ENCODE measurements at places on chromosomes 16 and 17. TPM values are rescaled to one million over a fixed set of nuclear protein-coding genes. Genes with fewer than 3 reads are reported as not detected.

DNA sequence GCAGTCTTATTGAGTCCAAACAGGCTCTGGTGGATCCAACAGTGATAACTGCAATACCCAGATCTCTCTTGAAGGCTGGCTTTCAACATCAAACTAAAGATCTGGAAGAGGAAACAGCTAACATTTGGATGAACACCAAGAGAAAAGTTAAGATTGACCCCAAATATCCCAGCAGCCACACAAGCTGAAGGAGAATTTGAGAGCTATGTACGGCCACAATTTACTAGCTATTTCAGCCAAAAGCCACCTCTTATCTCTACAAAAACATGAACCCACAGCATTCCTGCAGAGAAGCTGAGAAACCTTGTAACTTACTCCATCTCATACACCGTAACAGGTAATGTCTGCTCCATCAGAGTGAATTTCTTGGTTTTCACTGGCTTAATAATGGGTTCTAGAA is 14.3 kb downstream of the EFTUD2 start:
- peaks cover 15% of the 10 kb centered on the region for H3K36me3 ChIP-seq
- no peak overlapping the region for H3K4me3 ChIP-seq
- no peaks in the 10 kb centered on the region for H3K27me3 ChIP-seq
- no peak for DNase-seq
- H3K27ac ChIP-seq = no peak overlapping the region
- no peaks in the 10 kb centered on the region for H3K4me1 ChIP-seq

- no peak overlapping the region for H3K4me3 ChIP-seq
- no peaks in the 10 kb centered on the region for H3K36me3 ChIP-seq
- H3K27me3 ChIP-seq = peaks cover 26% of the 10 kb centered on the region
Observed at GRCh38 chr17:49557312-49558024, 18.2 kb upstream of the NXPH3 start.

Gene STUB1
- 76.8 TPM for total RNA-seq

Gene CASKIN2
- 50.6 TPM for total RNA-seq

Gene KRTAP2-2
- not detected for total RNA-seq

GRCh38 chr17:37211136-37211535 is 164.6 kb upstream of the C17orf78 start:
- H3K36me3 ChIP-seq = peaks cover 2% of the 10 kb centered on the region
- no peak for DNase-seq
- H3K27ac ChIP-seq = no peak overlapping the region
- no peak overlapping the region for H3K4me3 ChIP-seq
- no peaks in the 10 kb centered on the region for H3K4me1 ChIP-seq

DNA sequence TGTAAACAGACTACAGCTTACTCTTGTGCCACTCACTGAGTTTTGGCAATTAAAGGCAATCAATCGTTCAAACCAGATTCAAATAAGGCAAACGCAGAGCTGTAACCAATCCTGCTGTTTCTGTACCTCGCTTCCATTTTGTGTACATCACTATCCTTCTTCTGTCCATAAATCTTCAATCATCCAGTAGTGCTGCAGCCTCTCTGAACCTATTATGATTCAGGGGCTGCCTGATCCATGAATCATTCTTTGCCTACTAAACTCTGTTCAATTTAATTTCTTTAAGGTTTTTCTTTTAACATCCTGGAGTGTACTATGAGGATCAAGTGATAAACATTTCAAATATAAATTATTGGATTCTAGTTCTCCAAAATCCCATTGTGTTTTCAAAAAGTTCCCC is 93.9 kb downstream of the CEP112 start:
- H3K36me3 ChIP-seq = peaks cover 18% of the 10 kb centered on the region
- no peaks in the 10 kb centered on the region for H3K27me3 ChIP-seq
- DNase-seq = no peak
- H3K4me1 ChIP-seq = no peaks in the 10 kb centered on the region
- H3K4me3 ChIP-seq = no peak overlapping the region

- no peak overlapping the region for H3K27ac ChIP-seq
- H3K4me1 ChIP-seq = peaks cover 8% of the 10 kb centered on the region
- peaks cover 14% of the 10 kb centered on the region for H3K36me3 ChIP-seq
- H3K4me3 ChIP-seq = no peak overlapping the region
Observed at GRCh38 chr16:4435337-4436067, 9.8 kb downstream of the DNAJA3 start.

Gene KIF2B
- not detected for total RNA-seq

Gene MNT
- 32.1 TPM for total RNA-seq

Gene TMIGD1
- not detected for total RNA-seq

- no peak for DNase-seq
- H3K4me3 ChIP-seq = no peak overlapping the region
- no peaks in the 10 kb centered on the region for H3K36me3 ChIP-seq
- H3K4me1 ChIP-seq = peaks cover 16% of the 10 kb centered on the region
- no peak overlapping the region for H3K27ac ChIP-seq
Observed at GRCh38 chr16:85381738-85382592, 231.2 kb upstream of the GSE1 start.

Gene NPIPA3
- total RNA-seq = 1.3 TPM

Gene MT1E
- total RNA-seq = 5.2 TPM

GRCh38 chr17:47997586-47997985 is 26.7 kb downstream of the CDK5RAP3 start:
- no peaks in the 10 kb centered on the region for H3K27me3 ChIP-seq
- no peak overlapping the region for H3K4me3 ChIP-seq

Gene SLC13A2
- 0.29 TPM for total RNA-seq

DNA sequence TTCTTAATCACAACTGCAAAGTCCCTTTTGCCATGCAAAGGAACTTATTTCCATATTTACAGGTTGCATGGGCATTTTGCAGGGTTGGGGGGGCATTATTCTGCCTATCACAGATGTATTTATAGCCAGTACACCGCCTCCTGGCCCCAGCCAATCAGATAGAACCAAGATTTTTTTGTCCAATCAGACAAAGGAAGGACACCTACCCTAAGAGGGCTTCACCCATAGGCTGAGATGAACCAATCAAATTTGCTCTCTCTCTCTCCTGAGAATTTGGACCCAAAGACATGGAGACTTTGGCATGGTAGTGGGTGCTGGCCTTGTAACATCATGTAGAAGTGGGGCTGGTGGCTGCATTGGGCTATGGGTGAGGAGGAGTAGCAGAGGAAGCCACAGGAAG is 3.9 kb upstream of the KCNG4 start:
- peaks cover 28% of the 10 kb centered on the region for H3K27me3 ChIP-seq
- no peaks in the 10 kb centered on the region for H3K36me3 ChIP-seq
- DNase-seq = no peak
- no peak overlapping the region for H3K27ac ChIP-seq
- H3K4me1 ChIP-seq = no peaks in the 10 kb centered on the region

Gene UTS2R
- 0.22 TPM for total RNA-seq

DNA sequence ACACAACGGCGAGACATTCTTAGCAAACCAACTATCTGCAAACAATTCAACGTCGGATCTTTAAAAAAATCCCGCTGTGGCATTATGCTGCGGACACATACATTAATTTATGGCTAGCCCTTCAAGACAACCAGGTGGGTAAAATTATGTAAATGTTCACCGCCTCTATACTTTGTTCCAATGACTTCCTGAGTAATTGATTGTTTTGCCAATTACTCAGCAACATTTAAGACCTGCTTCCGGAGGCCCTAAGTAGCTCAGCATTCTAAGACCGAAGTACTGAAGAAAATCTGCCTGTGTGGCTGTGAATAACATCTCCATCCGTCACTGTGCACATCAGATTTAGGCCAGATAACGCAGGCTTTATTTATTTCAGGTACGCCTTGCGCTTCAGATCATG is 23.3 kb downstream of the QPRT start:
- no peak overlapping the region for H3K4me3 ChIP-seq
- DNase-seq = no peak
- H3K4me1 ChIP-seq = peaks cover 15% of the 10 kb centered on the region
- peak overlapping the region; percentile 65 for H3K27ac ChIP-seq

DNA sequence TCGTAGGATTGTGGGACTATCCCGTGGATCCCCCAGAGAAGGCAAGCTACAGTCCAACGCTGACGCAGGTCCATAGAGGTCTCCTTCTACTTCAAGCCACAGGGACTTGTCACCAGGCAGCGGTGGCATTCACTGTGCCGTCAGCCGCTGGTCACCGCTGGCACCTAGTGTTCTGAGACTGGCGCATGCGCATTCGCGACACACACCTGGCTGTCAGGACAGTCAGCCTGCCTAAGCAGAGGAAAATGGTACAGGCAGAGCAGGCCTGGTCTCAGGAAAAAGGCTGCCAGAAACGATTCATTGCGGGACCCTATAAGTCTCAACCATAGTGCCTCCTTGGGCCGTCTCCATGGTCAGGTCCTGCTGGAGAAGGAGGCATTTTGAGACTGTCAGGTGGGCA is 138.0 kb upstream of the WSB1 start:
- H3K27me3 ChIP-seq = no peaks in the 10 kb centered on the region
- H3K4me1 ChIP-seq = no peaks in the 10 kb centered on the region
- DNase-seq = no peak
- no peak overlapping the region for H3K27ac ChIP-seq
- no peak overlapping the region for H3K4me3 ChIP-seq
